ENCODE measurements at places on chromosomes 1 and 21.

DNA sequence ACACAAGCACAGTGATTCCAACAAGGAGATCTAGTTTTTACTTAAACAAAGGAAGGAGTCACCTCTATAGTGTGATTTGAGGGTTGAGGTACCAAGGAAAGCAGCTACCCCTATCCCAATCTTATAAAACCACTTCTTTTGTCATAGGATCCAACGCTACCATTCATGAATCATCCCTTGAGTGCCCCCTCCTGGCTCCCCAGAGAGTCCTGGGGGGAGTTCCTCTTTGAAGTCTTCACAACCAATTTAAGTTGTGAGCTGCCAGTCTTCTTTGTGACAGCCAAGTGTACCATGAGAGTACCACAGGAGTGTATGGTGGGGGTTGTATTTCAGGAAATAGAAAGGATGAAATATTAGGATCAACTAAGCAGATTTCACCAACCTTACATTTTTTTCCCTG lies 39.1 kb upstream of the NHLH2 start:
- no peak for DNase-seq

DNA sequence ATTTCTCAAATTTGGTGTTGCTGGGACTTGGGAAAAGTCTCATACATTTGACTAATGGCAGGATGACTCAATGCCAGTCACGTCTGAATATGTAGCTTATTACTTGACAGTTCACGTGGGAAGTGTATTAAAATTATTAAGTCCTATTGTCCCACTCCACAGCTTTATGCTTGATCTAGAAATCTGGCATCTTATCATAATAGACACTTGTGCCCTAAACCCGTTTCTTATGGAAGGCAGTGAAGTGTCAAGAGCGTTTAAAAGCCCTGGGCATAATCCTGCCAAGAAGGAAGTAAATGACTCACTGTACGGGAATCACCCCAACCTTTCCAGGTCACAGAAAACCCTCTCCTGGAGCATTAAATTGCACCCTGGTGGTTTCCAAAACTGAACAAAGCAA lies 207.4 kb downstream of the APP start:
- DNase-seq: no peak

DNA sequence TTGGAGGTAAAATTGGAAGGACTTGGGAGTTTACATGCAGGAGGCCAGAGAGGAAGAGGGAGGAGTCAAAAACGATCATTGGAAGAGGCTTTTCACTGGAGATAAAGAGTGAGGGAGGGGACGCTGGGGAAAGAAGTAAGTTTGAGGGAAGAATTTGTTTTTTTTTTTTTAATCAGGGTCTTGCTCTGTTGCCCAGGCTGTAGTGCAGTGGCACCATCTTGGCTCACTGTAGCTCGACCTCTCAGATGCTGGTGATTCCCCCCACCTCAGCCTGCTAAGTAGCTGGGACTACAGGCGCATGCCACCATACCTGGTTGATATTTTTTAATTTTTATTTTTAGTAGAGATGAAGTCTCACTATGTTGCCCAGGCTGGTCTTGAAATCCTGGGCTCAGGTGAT lies 1.2 kb upstream of the MROH7 start:
- no peak for DNase-seq

DNA sequence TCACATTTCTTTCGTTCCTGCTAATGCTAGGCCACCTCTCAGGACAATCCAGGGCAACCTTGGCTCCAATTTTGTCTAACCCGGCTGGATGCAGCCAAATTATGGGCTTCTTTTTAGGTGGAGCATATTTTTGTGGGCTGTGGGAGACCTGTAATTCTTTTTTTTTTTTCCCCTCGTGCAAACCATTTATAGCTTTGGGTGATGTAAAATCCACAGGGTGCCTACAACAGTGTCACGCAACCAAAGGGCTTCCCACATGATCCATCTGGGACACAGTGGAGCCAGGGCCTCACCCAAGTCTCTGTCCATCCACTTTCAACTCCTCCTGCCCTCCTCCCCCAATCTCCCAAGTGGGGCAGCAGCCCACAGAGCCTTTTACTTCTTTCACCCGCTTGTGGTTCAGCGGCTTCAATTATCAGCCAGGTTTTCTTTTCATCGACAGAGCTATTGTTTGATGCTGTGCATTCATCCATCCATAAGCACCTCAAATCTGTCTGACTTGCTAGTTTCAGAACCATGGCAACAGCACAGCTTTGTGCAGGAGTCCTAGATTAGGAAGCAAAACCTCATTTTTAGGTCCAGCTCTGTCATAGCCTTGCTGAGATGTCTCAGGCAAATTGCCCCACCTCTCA lies 10.0 kb upstream of the OVAAL start:
- DNase-seq: no peak

GRCh38 chr1:215923129-215923824 lies 356.2 kb downstream of the KCTD3 start:
- no peak for DNase-seq

- DNase-seq: no peak
Observed at GRCh38 chr21:15841856-15842564, 112.2 kb downstream of the USP25 start.

DNA sequence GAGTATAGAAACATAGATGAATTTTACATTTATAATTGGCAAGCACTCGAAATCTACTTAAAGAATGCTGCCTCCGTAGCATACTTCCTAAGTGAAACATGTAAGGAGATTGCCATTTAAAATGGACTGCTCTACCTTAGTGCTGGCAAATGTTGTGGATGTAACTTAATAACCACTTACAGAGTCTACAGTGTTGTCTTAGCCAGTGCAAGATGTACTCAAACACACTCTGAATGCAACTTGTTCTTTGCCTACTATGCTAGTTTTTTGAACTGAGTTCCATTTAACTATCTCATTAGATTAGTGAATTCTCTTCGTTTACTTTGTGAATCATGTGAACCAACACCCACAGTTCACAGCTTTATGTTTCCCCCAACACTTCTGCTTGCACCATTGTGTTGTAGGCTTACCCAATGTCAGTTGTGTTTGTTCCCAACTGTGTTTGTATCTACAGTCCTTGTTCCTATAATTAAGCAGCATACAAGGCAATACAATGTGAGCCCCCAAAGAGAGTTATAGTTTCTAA lies 345.5 kb upstream of the LYPLAL1 start:
- no peak for DNase-seq

DNA sequence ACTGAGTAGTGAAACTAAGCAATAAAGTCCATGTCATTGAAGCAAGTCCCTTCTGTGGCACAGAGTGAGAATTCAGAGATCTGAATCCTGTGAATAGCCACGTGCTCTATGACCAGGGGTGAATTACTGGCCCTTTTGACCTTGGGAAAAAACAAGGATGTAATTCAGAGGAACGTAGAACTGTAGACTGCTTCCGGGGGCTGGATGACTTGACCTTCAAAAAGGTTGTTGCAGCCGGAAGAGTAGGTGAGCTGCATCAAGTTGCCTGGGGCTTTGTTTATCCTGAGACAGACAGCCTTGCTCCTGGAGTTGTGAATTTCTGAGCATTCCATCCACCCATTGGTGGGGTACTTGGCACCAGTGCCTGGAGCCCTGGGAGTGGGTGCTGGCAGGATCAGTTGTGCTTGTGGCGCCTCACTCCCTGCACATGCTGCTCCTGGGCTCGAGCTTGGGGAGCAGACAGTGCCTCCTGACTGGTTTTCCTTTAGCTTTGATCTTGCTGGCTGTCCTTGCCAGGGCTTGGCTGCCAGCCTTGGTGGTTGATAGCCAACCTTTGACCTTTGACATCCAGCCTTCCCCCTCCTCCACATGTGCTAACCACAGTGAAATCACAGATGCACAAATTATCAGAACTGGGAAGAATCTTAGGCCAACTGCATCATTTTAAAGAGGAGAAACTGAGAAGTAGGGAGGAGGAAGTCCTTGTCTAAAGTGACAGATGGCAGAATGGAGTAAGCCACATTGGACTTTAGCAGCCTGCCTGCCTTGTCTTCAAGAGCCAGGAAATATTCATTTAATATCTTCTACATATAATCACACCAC lies 16.2 kb upstream of the MYOG start:
- no peak for DNase-seq

DNA sequence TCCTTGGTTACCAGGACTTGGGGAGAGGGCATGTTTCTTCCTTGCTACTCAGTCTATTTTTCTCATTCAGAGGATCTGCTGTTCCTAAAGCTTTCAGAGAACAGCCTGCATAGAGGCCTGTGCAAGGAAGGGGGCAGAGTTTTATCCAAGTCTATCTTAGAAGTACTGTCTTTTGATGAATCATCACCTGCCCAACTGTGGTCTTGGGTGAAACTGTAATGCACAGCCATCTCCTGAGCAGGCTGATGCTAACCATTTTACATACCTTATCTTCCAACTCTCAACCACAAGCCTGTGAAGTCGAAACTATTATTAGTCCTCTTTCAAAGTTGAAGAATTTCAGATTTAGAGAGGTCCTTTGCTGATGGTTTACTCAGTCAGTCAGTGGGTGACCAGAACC lies 368.0 kb downstream of the HHAT start:
- DNase-seq: no peak

DNA sequence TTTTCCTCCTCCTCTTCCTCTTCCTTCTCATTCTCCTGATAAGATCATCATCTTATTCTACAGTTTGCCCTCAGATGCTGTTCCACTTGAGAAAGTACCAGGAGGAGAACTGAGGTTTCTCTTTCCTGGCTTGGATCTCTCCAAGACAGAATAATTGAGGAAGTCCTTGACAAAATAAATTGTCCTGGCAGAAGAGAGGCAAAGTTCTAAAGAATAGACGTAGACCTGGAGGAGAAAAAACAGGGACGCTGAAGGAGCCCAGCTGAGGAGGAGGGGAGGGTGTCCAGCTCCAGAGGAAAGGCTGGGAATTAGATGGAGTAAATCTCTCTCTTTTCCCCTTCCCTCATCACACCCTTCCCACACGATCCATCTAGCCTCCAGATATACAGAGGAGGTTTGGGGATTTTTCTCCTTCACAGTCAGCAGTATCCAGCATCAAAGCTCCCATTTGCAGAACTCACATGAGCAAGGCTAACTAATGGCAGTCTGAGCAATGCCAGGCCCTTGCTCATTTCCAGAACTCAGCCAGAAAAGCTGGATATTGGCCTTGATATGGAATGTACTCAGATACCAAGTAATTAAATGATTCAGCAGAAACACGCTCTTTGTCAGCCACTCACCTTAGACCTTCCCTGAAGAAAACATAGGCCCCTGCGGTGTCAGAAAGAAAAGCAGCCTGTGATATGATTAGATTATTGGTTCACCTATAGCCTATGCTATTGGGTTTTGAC lies 5.1 kb upstream of the GNG12 start:
- DNase-seq: no peak

DNA sequence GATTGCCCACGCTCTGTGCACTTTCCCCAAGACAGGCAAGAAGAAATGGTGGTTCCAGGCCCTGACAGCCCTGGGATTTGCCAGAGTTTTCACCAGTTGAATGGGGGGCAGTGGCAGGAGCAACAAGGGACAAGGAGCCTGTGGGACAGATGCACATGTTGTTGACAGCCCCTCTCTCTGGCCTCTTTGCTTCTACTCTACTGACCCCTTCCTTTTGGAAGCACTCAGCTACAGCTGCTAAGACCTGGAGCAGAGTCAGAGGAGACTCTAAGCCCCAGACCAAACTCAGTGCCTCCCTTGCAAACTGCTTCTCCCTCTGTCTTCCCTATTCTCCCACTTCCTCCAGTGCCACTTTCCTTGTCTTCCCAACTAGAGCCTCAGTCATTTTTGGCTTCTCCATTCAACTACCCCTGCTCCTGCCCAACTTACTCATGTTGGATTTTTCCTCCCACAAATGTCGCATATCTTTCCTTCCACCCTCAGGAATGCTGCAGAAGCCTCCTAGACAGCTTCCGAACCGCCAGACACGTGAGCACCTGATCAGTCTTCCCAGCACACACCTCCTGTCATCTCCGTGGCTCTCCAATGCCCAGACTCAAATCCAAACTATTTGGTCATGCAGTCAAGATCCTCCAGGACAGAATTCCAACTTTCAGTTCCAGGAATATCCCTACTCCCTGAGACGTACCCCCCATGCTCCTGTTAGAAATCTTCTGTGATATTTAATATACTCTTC lies 9.1 kb downstream of the INKA2 start:
- DNase-seq: no peak

DNA sequence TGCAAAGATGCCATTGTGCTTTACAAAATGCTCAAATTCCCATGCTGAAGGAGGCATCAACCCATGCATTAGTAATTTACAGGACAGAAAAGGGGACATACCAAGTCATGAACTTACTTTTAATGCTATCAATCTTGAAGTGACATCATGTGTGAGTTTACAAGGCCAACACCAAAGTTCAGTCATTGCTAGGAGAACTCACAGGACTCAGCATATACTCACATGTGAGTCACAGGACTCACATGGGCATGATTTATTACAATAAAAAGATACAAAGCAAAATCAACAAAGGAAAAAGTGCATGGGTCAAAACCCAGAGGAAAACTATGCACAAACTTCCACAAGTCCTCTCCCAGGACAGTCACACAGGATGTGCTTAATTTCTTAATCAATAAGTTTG lies 1656.0 kb downstream of the MRPL39 start:
- no peak for DNase-seq

- no peak for DNase-seq
Observed at GRCh38 chr21:15840406-15840805, 110.6 kb downstream of the USP25 start.

- no peak for DNase-seq
Observed at GRCh38 chr21:22115746-22116145, 1117.5 kb downstream of the NCAM2 start.

DNA sequence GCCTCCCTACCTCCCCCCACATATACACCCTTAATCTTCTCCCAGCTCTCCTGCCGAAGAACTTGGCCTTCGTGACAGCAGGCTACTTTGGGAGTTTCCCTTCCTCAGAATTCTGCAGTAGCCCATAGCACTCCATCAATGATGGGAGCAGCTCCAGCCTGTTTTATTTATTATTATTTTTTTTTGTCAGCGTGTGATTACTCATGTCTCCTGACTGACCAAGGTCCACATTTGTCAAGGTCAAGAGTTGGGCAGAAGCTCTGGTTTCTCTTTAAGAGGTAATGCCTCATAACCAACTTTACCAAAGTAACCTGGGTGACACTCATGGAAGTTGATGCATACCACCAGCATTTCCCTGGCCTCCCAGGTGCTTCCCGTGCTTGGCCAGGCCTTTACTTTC lies 125.4 kb downstream of the ZZZ3 start:
- no peak for DNase-seq

- DNase-seq: no peak
Observed at GRCh38 chr1:229047161-229047839, 223.6 kb upstream of the RAB4A start.

DNA sequence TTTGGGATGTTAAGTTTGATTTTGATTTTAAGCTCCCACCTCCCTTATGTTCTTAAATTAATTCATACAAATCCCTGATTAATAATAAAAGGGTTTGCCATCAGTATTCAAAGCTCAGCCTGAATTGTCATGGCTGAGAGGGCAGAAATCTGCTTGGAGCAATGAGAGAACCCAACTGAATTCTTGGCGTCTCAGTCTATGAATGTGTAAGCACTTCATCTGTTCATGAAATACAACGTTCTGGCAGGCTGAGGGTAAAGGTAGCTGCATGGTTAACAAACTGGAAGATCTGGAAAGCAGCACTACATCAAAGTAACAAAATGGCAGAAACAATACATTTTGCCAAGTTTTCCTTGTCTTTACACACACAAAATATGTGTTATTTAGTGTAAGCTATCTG lies 95.3 kb downstream of the ACBD6 start:
- DNase-seq: no peak

GRCh38 chr1:154773551-154773950 lies 96.5 kb downstream of the KCNN3 start:
- no peak for DNase-seq
